ENCODE measurements at places on chromosomes 4 and X.

DNA sequence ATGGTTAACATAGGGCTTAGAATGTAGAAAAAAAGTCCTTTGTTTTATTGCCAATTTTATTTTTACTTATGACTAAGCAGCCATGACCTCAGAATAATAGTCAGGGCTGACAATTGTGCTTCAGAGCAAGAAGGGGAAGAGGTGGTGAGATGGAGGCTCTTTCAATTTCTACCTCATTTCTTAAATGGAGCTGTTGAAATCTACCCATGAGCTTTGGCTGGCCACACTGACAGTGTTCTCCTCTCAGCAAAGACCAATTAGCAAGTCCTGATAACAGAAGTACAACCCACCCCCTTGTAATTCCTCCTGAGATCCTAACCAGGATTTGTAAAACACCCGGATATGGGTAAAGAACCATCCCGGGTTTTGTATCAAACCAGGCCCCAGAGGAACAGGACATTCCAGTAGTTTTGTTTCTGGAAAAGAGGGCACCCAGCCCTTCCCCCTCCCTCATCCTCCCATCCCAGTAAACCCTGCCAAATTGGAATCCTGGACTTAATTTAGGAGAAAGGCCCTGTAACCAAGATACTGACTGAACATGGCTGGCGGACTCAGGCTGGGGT lies at the start of gene HEPH:
Gene HEPH (plus strand): TSS at position 399 of the 563 bp plus-strand sequence. CDS start 6,324 bp downstream, outside the sequence.
- DNase-seq: peak; percentile 72

- DNase-seq: no peak
Measured at GRCh38 chr4:25165916-25166315, 5.7 kb upstream of the SEPSECS start.

DNA sequence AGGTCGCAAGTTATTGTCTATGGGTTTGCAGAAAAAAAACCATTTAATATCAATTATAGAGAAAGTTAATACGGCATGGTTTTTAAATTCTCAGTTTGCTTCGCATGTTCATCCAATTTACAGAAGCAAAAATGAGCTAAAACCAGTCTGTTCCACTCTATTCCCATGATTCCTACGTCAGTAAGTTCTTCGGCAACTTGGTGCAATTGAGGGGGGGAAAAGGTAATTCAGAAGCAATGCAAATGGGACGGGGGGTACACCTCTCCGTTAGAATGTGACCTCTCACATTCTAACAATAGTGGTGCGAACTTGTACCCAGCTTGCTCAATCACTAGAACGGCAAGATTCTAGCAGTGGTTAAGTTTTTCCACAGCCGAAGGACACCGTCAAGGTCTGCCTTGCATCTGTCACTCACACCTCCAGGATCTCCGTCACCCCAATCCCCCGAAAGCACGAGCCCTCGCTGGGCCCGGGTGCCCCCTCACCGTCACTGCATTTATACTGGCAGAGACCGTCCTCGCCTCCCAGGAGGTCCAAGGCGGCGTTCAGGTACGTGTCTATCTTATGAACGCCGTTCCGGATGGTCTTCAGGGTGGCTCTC lies 653 bp downstream of the PLA2G12A start:
- DNase-seq: no peak

DNA sequence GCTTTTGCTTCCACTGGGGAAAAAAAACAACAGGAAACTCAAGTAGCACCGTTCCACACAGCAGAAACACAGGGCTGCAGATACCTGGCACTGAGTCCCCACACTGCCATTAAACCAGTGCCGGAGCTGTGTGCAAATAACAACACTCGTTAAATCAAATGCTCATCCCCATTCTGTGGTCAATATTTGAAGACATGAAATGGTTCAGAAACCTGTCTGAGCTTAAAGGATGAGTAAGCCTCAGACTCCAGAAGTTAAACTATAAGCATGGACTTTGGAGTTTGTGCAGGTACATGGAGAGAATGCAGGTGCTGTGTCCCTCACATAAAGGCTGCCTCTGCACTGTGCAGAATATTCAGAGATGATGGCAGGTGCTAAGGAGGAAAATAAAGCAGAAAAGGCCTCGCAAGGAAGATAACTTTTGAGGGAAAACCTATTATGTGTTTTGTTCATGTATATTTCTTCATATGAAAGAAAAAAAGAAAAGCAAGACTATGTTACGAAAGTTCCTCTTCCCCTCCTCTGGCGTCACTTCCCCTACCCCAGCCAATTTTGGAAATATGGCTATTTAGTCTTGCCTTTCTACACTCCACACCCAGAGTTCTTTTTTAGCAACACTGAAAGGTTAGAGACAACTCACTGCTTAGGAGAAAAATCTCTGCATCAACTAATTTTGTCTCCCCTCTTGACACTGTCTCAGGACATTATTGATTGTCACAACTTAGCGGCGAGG lies 4.6 kb downstream of the MPP1 start:
- no peak for DNase-seq

GRCh38 chr4:16952896-16953630 lies 54.6 kb upstream of the LDB2 start:
- DNase-seq: peak; percentile 39

All from fibroblast of upper back skin (primary cell).